ENCODE measurements at places on chromosomes 11 and 22. TPM values are rescaled to one million over a fixed set of nuclear protein-coding genes. Genes with fewer than 3 reads are reported as not detected.

ZP1 gene
- not detected for total RNA-seq

PVALB gene
- not detected for total RNA-seq

USH1C gene
- not detected for total RNA-seq

OR51A4 gene
- not detected for total RNA-seq

RFPL2 gene
- not detected for total RNA-seq

MISFA gene
- not detected for total RNA-seq

ART5 gene
- total RNA-seq = not detected

APOL1 gene
- 38.2 TPM for total RNA-seq

MAML2 gene
- total RNA-seq = 15.5 TPM

OR52A1 gene
- not detected for total RNA-seq

OR6T1 gene
- total RNA-seq = not detected

- no peak for DNase-seq
Measured at GRCh38 chr11:83459798-83460197, 173.6 kb upstream of the CCDC90B start.

DNA sequence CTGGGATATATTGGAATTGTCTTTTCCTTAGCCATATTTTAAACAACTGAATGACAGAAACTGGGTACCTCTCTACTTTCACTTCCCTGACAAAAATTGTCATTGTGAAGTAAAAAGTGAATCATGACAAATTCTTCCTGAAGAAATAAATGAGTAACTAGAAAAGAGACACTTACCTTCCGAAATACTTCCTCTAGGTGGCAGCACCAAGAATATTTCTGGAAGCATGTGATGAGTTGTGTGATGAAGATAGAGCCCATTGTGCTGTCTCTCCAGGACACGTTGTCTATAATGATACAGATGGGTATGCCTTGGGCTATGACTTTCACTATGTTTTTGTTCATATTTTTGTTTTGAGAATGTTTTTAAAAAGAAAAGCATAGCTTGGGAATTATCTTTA, 21.5 kb downstream of the CASP4 start:
- DNase-seq = peak; percentile 54

GRCh38 chr11:73185680-73186293, 32.3 kb upstream of the P2RY2 start:
- no peak for DNase-seq

DNA sequence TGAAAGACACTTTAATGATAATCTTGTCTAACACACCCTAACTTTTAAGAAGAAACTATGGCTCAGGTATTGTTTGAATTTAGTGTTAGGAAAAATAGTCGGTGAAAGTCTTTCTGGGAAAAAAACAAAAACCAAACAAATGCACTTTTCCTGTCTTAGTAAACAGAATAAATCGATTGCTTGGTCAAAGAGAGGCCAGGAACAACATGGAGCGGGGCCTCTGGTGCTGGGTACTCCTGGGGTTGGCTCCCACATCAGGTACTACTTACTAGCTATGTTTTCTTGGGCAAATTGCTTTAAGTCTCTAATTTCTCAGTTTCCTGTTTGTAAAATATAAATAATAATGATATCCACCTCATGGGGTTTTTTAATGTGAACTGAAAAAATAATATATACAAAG, 46.8 kb downstream of the NAV2 start:
- no peak for DNase-seq

DNA sequence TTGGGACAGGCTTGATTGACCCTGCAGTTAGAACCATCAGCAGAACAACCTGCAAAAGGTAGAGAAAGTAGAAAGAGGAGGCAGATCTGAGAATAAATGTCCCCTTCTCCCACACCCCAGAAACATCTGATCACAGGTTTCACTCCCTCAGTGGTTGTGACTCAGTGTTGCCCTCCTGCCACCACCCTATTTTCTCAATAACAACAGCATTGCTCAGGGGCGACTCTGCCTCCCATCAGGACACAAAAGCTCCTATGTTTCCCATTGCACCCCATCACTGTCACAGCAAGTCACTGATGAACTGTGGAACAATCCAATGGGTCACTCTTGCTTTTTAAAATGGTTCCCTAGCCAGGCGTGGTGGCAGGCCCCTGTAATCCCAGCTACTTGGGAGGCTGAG, 110.2 kb downstream of the RASSF10 start:
- DNase-seq = no peak

GRCh38 chr22:48858121-48858520, 969.6 kb downstream of the BRD1 start:
- DNase-seq = no peak

GRCh38 chr22:36088292-36088691, 59.7 kb upstream of the RBFOX2 start:
- DNase-seq = no peak

DNA sequence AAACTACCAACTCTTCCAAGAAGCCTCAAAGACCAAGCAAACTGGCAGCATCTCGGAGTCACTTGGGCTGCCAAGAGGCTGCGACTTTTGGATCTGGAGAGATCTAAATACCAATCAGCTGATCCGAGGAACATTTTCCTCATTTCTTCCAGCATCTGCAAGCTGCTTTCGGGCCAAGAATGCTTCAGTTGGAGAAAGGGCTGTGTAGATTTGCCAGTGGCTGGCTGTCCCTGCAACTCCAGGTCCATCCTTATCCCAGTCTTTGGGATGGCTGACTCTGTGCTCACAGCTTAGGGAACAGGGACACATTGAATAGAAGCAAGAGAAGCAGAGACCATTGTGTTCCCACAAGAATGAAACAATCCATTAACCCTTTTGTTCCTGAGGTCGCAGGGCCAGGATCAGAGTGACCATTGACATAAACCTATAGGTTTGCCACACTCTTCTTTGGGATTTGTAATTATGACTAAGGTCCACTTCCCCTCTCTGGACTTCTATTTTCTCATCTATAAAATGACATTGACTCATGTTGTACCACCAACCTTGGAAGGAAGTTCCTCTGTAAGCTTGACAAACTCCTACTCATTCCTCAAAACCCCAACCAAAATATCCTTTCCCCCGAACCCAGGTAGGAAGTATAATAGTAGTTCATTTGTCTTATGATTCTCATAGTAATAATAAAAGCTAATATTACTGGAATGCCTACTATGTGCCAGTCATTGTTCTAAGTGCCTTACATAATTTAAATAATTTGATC, 340.8 kb downstream of the MN1 start:
- DNase-seq = no peak

DNA sequence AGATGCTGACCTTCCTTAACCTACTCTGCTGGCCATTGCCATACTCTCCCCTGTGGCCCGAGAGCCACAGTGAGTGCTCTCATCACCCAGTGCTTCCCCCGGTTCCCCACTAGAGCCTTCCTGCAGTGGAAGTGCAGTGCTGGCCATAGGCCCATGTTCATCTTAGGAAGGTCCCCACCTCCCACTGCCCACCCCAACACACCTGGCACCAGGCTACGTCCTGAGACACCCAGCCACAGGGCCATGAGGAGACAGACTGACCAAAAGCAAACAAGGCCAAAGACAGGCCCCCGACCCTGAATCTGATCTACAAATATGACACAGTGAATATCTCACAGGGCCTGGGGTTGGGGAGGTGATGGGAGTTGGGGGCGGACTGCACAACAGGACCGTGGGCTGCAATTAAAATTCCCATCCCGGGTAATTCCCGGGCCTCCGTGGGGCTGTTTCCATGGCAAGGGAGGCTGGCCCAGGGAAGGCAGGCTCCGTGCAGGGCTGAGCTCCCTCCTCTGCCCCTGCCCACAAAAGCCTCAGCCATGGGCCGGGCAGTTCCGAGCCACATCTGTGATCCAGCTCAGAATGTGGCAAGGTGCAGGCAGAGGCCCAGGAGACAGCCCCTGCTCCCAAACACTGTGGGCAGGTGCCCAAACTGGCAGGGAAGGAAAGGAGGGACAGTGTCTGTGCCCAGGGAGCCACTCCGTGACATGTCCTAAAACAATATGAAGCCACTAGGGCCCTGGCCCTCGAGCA, 5.1 kb upstream of the CHST1 start:
- DNase-seq = no peak

GRCh38 chr11:94201004-94201465, 72.4 kb downstream of the PANX1 start:
- no peak for DNase-seq

- DNase-seq = no peak
Measured at GRCh38 chr11:95134491-95134890, 44.8 kb downstream of the ENDOD1 start.

- DNase-seq = peak; percentile 77
Measured at GRCh38 chr11:78045851-78046485, 17.7 kb upstream of the THRSP start.

DNA sequence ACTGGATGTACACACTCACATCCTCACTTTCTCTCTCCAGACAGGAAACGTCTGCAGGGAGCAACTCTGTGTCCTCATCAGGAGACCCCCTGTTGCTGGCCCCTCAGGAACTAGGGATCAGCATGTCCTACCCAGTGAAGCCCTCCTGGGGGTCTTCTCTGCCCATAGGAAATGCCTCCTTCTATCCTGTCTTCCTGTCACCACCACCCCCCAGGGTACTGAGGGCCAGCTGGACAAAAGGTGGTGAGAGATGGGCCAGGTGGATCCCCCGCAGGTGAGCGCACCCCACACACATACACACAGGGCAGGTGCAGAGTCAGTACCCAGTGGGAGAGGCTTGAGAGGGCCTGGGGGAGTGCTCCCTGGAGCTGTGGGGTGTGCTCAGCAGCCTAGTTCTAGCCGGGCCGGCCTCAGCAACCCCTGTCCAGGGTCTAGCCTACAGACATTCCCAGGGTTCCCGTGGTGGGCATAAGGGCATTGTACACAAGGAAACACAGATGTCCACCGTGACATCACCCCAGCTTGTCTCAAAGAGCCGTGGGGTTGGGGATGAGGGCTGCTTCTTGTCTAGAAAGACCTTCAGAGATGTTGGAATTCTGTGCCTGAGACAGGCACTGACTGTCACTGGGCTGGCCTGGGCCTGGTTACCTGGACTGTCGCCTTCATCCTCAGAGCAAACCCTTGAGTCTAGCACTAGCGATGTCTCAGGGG, 9.2 kb downstream of the GP1BB start:
- no peak for DNase-seq

DNA sequence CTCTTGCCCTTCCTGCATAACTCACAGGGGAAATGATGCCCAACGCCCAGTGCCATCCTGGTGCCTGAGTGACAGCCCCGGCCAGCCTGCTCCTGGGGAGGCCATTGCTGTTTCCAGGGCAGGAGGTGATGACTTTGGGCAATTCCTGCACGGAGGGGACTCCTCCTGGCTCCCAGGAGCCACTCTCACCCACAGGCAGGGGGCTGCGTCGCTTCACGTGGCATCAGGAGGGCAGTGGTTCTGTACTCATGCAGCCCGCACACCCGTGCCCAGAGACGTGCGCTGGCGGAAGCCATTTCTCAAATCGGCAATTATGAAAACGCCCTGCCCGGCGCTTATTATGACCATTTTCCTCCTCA, 272.3 kb downstream of the CTTN start:
- DNase-seq = no peak

GRCh38 chr22:17587629-17588028, 24.3 kb downstream of the SLC25A18 start:
- DNase-seq = no peak

GRCh38 chr11:131324921-131325570, 45.4 kb upstream of the NTM start:
- no peak for DNase-seq

GRCh38 chr22:21943571-21944448, 8.8 kb downstream of the PPM1F start:
- no peak for DNase-seq

GRCh38 chr11:122976734-122977469, 4.7 kb downstream of the BSX start:
- no peak for DNase-seq
